Inflammatory macrophage treated with lipopolysaccharide for 1 hour (primary cell): ENCODE measurements at places on chromosomes 1 and 21.

GRCh38 chr1:234862944-234863515 is 253.1 kb upstream of the IRF2BP2 start:
- DNase-seq, result no peak

GRCh38 chr1:91683598-91683951 is 182.9 kb downstream of the CDC7 start:
- DNase-seq, result no peak

- DNase-seq, result no peak
Observed at GRCh38 chr21:30251781-30252180, 31.0 kb downstream of the KRTAP24-1 start.

- DNase-seq, result no peak
Observed at GRCh38 chr1:182032251-182032650, 29.3 kb downstream of the ZNF648 start.

DNA sequence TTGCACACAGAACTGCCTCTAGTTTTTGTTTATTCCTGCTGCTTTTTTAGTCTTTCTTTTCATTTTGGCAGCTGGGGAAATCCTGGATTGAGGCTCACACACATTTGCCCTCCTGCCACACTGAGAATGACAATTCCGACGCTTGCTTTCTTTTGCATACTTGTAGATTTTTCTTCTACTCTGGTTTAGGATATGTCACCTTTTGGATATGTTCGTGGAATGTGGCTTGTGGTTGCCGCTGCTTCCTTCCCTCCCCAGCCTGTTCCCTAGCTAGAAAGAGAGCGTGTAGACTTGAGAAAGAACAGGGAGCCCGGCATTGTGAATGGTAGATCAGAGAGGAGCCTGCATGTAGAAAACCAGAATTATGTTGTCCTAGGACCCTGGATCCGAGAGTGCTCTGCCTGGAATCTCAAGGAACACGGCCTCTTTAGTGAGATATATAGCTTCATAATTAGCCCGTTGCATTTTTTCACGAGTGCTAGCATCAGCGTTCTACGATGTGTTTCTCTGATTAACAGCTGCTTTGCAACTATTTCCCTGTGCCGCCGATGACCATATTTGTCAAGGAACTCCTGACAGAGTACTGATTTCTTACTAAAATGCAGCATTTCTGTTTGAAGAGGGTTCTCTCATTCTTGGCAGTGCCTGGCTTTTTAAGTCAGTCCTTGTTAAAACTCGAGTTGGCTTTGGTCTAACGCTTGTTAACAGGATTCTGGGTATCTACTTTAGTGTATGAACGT is 56.2 kb downstream of the PEX14 start:
- DNase-seq, result no peak
